Gastroesophageal sphincter (tissue), 4 donors: ENCODE measurements at places on chromosomes 16 and 17.

GRCh38 chr16:80012586-80012985 is 412.0 kb upstream of the MAF start:
- ATAC-seq: no peak

DNA sequence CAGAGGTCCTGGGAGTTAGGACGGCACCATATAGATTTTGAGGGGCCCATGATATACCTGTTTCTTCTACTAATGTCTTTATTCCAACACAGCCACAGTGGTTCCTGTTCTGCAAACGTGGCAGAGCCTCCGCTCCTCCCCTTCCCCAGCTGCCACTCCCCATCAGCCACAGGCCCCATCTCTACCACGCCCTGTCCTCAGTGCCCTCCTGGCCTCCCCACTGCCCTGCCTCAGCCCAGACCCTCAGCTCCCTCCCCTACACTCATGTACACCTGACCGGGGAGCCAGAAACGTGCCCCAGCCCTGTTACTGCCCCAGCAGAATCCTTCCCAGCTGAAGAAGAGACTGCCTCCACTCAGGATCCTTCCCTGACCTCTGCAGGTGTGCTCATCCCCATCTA is 11.9 kb upstream of the RBFOX3 start:
- no peak for ATAC-seq

- ATAC-seq: no peak
Measured at GRCh38 chr16:68995011-68995504, 110.4 kb upstream of the HAS3 start.

DNA sequence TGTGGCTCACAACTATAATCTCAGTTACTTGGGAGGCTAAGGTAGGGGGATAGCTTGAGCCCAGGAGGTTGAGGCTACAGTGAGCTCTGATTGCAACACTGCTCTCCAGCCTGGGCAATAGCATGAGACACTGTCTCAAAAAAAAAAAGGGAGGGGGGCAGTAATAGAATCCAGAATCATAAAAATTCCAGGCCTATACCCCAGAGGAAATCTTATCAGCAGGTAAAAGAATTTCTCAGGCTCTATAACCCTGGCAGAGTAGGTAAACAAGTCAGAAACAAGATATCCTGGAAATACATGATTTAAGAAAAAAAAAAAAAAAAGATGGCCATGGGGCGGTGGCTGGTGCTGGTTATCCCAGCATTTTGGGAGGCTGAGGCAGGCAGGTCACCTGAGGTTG is 12.9 kb downstream of the SPAG9 start:
- no peak for ATAC-seq

- no peak for ATAC-seq
Measured at GRCh38 chr17:77907497-77908461, 50.7 kb upstream of the TNRC6C start.

GRCh38 chr16:89050868-89051311 is 42.8 kb upstream of the ACSF3 start:
- no peak for ATAC-seq

DNA sequence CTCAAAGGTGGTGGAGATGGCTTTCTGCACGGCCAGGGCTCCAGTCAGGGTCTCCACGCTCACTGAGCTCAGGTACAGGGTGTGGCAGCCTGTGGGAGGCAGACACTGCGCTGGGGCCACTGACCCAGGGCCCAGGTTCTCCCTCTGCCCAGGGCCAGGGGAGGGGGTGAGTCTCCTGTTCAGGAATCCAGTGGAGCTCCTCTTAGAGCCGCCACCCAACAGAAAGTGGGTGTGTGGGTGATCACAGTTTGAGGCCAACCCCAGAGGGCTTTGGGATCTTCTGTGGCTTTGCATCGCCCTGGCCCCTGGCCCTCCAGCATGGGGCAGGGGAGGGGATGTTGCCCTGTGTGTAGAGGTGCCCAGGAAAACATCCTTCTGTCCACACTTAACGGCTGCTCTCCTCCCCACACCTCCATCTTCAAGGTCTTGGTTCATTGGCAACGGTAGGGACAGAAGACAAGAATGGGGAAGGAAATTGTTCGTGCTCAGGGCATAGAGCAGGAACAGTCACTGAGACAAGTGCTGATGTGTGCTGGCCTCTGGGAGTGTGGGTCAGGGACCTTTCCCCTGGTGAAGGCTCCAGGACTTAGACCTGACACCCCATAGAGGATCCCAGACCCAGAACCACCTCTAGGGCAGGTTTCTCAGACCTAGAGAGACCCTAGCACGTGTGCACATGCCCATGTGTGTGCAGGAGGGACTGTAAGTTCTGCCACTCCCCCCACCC is 21.5 kb downstream of the TNS4 start:
- no peak for ATAC-seq

- ATAC-seq: peak; percentile 31
Measured at GRCh38 chr16:85303354-85303883, 191.1 kb upstream of the CIBAR2 start.

GRCh38 chr16:56632156-56632847 is at the start of gene MT1M:
TSS of gene MT1M (plus strand) at chr16:56632659. CDS start at chr16:56632732, 73 bp downstream.
- peak; percentile 82 for ATAC-seq

GRCh38 chr17:17232303-17232621 is 4.7 kb downstream of the FLCN start:
- ATAC-seq: no peak

- ATAC-seq: no peak
Measured at GRCh38 chr17:4485676-4486646, 12.7 kb upstream of the SPNS2 start.
